ENCODE measurements at places on chromosomes 2 and 18. TPM values are rescaled to one million over a fixed set of nuclear protein-coding genes. Genes with fewer than 3 reads are reported as not detected.

- no peak for DNase-seq
- H3K4me1 ChIP-seq: peaks cover 4% of the 10 kb centered on the region
- no peak overlapping the region for H3K27ac ChIP-seq
Measured at GRCh38 chr2:3647246-3647645, 10.8 kb upstream of the ALLC start.

Gene CNGA3
- 0.03 TPM for polyA plus RNA-seq

Gene CTIF
- polyA plus RNA-seq: 27.2 TPM

DNA sequence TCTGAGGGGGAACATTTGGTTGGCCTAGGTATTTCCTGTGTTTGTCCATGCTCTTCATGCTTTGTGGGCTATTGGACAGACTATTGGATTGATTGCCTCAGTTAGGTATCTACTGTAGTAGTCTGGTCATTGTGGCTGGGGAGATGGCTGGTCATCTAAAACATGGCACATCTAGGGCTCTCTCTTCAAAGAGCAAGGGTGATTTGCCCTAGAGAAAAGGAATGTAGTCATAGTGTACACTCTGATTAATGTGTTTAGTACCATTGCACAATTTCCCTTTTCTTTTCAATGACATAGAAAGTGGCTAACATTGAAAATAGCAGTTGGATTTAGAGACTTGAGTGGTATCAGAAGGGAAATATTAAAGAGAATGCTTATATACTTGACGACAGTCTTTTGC is 114.3 kb downstream of the LCLAT1 start:
- no peak overlapping the region for H3K4me3 ChIP-seq
- no peak for DNase-seq
- H3K4me1 ChIP-seq: peaks cover 5% of the 10 kb centered on the region
- no peaks in the 10 kb centered on the region for H3K36me3 ChIP-seq
- no peaks in the 10 kb centered on the region for H3K27me3 ChIP-seq
- H3K27ac ChIP-seq: no peak overlapping the region

Gene SYT4
- polyA plus RNA-seq: not detected

DNA sequence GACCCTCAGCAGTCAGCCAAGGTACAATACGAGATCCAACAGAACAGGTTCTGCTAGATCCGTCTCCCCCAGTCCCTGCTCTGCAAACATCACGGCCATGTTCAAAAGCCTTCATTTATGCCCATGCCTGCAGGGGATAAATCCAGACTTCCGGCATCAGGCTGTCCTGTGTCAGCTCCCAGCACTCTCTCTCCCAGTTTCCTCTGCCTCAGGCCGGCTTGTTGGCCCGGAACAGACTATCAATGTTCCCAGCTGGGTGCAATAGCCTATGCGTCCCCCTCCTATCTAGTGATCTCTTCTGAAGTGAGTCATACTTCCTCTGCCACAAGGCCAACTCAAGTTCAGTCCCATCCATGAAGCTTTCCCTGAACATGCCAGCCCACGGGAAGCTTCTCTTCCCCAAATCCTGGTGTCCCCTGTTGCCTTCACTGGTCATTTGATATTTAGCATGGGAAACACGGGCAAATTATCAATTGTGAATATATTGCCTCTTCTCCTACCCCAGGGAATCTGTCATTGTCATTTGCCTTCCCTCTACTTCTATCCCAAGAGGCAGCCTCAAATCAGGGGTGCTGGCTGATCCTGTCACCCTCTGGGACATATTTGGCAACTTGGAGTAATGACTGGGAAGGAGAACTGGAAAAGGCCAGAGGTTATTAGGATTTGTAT is 51.1 kb downstream of the CAPN13 start:
- no peaks in the 10 kb centered on the region for H3K4me1 ChIP-seq
- H3K36me3 ChIP-seq: no peaks in the 10 kb centered on the region
- no peaks in the 10 kb centered on the region for H3K27me3 ChIP-seq
- H3K4me3 ChIP-seq: no peak overlapping the region

DNA sequence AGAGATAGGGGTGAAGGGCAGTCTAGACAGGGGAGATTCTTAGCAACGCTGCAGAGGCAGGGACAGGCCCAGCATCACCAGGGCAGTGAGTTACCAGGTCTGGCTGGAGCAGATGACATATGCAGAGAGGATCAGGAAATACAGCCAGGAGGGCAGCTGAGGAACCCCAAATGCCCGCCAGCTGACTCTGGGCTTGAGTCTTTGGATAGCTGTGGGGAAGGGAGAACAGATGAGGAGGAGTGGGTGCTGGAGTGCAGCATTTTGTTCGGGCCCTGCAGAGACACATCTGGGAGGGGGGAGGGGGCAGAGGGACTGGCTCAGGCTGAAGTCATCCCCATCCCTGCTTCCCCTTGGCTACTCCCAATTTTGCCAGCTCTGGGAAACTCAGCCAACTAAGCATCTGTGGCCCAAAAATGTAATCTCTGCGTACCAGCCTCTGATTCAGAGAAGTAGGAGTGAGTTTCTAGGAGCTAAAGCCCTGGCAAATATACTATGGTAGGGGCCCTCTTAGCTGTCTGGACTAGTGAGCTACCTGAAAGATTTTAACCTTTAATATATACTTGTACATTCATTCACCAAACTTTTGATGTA is 214.5 kb downstream of the ZBTB7C start:
- H3K36me3 ChIP-seq: no peaks in the 10 kb centered on the region
- no peak for DNase-seq
- H3K27ac ChIP-seq: no peak overlapping the region
- H3K27me3 ChIP-seq: no peaks in the 10 kb centered on the region
- H3K4me1 ChIP-seq: no peaks in the 10 kb centered on the region

Gene CAPG
- polyA plus RNA-seq: 43.8 TPM

All from fibroblast of lung (primary cell).